ENCODE measurements at places on chromosomes 11 and 22.

DNA sequence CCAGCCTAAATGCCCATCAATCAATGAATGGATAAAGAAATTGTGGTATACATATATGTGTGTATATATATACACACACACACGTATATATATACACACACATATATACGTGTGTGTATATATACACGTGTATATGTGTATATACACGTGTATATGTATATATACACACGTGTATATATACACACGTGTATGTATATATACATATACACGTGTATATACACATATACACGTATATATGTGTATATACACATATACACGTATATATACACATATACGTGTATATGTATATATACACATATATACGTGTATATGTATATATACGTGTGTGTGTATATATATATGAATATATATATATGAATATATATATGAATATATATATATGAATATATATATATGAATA is 54.1 kb downstream of the C2CD3 start:
- no peak for DNase-seq
- H3K27me3 ChIP-seq = no peaks in the 10 kb centered on the region
- no peak overlapping the region for H3K4me3 ChIP-seq
- no peak overlapping the region for H3K27ac ChIP-seq
- no peaks in the 10 kb centered on the region for H3K4me1 ChIP-seq

DNA sequence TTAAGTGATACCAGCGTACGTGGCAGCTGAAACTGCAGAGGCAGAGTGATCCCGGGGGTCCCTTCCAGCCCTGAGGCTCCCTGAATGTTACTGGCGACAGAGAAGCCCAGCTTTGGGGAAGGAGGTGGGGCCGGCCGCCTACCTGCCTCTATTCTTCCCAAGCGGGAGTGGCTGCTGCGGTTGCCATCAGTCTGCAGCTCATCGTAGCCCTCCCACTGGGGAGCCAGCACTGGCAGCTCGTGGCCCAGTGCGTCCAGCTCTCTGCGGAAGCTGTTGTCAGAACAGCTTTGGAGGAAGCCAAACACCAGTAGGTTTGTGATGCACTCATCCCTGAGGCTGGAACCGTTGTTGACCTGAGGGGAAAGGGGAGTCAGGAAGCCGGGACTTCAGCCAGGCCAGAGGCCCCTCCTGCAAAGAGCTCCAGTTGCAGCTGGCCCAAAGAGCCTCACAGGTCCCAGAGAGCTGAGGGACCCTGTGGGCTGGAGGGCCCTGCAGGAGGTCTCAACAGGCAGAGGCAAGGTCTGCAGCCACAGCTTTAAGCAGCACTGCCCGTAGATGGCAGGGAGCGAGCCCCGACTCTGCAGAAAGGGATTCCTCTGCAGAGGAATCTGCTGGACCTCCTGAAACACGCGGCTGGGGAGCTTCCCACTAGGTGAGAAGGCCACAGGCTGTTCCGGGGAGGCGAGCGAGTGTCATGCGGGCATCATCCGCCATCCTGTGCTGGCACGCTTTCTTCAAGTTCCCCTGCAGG is 30.4 kb downstream of the BID start:
- H3K27ac ChIP-seq = no peak overlapping the region
- H3K27me3 ChIP-seq = no peaks in the 10 kb centered on the region
- H3K4me1 ChIP-seq = peaks cover 6% of the 10 kb centered on the region
- peaks cover 19% of the 10 kb centered on the region for H3K36me3 ChIP-seq

DNA sequence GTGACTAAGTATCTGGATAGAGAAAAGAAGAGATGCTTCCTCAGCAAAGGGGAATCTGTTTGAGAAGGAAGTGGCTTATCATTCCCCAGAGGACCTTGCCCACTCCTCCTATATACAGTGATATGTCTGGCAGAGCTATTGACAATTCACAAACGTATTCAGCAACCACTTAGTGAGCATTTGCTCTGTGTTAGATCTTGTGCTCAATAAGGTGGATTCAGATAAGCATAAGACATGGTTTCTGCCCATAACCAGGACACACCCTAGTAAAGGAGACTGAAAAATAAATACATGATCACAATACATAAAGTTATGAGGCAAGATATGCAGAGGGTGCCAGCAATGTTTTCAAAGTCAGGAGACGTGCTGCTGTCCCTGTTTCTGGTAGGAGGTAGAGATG is 1.4 kb downstream of the TMEM9B start:
- no peak overlapping the region for H3K4me3 ChIP-seq
- peak overlapping the region; percentile 12 for H3K27ac ChIP-seq
- H3K4me1 ChIP-seq = peaks cover 20% of the 10 kb centered on the region
- DNase-seq = peak; percentile 11
- H3K36me3 ChIP-seq = peaks cover 11% of the 10 kb centered on the region

DNA sequence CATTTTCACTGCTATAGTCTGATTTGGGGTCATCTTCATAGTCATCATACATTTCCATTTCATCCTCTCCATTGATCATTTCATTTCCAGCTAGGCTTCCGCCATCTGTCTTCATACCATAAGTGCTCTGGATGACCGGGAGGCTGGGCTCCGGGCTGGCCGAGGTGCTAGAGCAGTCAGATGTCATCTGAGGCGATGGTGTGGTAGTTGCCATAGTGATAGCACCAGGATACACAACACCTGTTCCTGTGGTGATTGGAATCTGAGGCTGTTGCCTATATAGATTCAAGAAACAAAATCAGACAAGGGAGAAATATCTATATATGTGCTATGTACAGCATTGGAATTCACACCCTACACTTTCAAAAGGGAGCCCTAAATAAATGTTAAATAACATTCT is 383.5 kb downstream of the SOX6 start:
- no peak overlapping the region for H3K27ac ChIP-seq
- no peaks in the 10 kb centered on the region for H3K27me3 ChIP-seq
- no peaks in the 10 kb centered on the region for H3K4me1 ChIP-seq
- no peak for DNase-seq
- no peak overlapping the region for H3K4me3 ChIP-seq
- H3K36me3 ChIP-seq = no peaks in the 10 kb centered on the region

DNA sequence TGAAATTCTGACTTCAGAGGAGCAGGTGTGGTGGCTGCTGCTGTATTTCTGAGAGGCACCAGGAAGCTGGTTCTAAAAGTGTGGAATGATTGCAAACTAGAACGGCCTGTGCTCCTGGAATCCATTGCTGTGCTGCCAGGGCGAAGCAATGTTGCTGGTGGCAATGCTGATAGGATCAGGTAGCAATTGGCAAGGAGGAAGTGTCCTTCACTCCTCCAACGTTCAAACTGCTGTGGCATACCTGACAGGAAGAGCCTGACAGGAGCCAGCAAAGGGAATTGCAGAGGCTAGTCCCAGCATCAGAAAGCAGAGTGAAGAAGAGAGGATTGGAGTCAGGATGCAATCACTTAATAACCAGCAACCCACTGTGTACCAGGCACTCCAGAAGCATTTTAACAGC is 118.2 kb downstream of the FAR1 start:
- no peak for DNase-seq
- no peaks in the 10 kb centered on the region for H3K4me1 ChIP-seq
- no peaks in the 10 kb centered on the region for H3K36me3 ChIP-seq
- no peak overlapping the region for H3K27ac ChIP-seq

Data from B cell (primary cell).